ENCODE measurements at places on chromosomes 6 and 20.
A peak's percentile ranks its signal among the peaks of the same experiment; 100 is the strongest.

DNA sequence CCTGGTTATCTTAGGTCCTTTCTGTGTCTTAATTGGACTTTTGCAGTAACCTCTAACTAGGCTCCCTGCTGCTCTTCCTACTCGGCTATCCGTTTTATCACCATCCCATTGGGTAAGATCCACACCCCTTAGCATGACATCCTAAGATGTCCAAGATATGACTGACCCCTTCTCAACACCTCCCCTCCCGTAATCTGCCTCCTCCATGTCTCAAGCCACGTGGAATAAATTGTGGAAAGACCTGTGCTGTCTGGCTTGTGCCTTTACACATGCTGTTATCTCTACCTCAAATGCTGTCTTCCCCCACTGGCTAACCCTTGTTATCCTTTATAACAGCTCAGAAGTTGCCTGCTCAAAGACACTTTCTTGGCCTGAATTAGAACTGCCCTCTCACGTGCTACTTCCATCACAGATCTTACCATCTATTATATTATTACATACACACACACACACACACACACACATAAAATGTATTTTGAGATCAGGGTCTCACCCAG lies 26.5 kb downstream of the EIF2S2 start:
- no peak for DNase-seq

DNA sequence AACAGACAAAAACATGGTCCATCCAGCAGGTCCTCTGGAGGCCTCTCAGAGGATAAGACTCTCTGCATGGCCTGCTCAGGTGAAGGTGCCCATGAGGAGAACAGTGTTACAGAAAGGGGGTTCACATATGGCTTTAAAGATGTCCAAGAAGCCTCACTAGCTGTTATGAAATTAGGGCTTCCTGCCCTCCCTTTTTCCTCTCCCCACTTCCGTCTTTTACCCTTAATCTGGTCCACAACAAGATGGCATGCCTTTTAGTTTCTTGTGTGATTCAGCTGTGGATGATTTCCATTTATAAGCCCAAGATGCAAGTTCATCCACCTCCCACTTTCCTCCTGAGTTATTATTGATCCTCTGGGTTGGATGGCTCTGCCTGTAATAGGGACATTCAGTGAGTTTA lies 14.0 kb downstream of the GCNT2 start:
- no peak for DNase-seq

GRCh38 chr6:27693766-27694546 lies 218.2 kb downstream of the OR2B2 start:
- no peak for DNase-seq

- DNase-seq, result no peak
These were observed 137.5 kb downstream of the ATXN1 start for GRCh38 chr6:16623731-16624130.

GRCh38 chr6:15249371-15250019 lies 3.6 kb downstream of the JARID2 start:
- DNase-seq, result no peak

DNA sequence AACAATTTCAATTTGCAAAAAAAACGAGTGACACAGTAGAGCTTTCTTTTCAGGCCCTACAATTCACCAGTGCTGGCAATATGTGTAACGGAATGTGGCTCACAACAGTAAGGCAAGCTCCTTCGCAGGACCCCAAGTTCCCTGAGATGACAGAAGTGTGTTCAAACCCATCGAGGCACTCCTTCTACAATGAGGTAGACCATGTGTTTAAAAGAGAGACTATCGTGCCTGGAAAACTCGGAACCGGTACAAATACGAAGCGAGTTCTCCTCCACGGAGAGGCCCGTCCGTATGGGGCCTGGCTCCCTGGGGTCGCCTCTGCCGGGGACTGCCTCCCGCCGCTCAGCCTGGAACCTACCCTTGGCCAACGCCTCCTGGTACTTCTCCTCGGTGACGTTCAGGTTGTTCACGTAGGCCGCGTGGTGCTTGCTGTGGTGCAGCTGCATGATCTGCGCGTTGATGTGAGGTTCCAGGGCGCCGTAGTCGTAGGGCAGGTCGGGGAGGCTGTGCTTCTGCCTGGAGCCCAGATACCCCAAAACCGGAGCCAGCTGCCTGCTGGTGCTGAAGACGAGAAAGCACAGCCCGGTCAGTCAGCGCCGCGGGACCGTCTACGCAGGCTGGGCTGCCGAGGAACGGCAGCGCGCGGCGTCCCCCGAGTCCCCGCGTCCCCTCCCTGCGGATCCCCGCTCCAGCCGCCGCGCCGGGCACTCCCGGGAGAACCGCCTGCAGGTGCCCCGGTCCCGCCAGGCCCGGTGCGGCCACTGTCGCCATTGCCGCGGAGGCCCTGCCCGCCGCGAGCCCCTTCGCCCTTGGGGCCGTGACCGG lies 526 bp downstream of the SOD2 start:
- DNase-seq, result no peak

DNA sequence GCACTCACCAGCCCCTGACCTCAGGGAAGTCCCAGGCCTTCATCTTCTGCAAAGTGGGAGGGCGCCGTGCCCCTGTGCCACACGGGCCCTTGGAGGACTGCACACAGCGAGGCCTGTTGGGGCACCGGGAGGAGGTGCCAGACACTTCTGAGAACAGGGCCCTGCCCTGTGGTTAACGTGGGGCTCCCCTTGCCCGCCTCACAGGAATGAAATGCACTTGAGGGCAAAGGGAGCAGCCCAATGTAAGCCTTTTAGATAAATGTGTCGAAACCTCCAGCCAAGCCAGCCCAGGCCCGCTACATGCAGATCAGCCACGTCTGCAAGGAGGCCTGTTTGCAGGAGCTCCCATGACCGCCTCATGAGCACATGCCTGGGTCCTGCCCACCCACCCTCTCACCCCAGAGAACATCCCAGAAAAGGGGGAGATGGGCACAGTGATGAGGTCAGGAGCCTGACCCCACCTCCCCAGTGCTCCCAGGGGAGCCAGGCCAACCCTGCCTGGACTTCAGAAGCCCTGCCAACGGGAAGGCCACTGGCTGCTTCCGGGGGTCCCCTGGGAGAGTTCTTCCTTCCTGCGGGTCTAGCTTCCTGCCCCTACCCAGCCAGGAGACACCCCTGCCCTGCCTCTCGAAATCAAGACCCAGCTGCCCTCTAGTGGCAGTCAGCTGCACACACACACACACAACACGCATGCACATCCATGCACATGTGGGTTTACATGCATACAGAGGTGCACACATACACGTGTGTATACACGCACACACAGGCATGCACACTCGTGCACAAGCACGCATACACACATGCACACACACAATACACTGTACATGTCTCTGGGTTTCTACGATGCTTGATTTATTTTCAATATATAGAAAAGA lies 178.7 kb downstream of the TAF4 start:
- DNase-seq, result peak; percentile 67

- DNase-seq, result no peak
These were observed 159.6 kb upstream of the MYLIP start for GRCh38 chr6:15969236-15969778.

DNA sequence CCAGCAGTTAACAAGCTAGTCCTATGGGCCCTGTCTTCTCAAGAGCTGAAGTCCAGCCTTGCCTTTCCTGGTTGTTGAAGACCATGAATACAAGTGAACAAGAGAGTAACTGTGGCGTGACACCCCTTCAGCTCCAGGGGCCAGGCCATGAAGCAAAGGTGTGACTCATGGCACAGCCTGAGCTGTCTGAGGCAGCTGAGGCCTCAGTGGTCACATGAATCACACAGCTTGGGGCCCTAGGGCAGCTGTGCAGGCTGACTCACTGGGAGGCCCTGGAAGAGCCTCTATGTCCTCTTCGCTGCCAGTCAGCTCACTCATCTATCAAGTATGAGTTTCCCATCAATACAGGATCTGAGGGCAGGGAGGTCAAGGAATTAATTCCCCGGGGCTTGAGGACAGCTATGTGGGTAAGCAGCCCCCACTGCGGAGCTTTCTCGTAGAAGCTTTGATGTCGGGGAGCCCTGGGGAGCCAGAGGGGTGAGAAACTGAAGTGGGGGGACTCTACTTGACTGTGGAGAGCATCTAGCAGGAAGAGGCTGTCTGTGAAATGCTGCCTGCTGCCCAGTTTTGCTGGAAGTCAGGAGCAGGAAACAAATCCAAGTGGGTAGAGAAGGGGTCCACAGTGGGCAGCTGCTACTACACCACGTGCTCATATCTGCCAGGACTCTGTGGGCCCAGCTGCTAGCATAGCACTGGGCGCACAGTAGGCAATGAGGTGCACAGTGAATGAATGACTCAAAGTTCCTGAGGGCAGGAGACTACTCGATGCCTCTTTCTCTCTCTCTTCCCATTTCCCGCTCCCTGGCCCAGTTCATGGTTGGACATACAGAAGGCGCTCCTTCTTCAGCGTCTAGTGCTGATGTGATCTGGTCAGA lies 13.7 kb upstream of the FAM83C start:
- peak; percentile 99 for DNase-seq

DNA sequence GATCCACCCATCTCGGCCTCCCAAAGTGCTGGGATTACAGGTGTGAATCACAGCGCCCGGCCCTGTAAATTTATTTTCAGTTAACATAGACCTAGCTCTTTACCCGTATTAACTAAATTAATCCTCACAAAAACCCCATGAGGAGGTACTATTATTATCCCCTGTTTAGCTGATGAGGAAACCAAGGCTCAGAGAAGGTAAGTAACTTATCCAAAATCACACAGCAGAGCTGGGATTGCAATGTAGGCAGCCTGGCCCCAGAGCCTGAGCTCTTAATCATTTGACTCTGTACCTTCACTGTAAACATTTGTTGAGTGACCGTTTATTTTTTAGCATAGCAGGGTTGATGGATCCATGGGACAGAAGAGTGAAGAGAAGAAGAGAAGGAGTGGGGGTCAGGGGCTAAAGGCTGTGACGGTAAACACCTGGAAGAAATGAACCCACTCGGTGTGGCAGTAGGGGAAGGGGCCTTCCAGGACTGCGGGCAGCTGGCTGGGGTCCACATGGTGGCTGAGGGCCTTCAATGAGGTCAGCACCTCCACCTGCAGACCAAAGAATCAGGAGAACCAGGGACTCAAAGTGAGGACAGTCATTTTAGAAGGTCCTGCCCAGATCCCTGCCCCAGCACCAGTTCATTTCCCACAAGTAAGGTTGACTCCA lies 35.2 kb downstream of the KIAA1755 start:
- DNase-seq, result no peak

DNA sequence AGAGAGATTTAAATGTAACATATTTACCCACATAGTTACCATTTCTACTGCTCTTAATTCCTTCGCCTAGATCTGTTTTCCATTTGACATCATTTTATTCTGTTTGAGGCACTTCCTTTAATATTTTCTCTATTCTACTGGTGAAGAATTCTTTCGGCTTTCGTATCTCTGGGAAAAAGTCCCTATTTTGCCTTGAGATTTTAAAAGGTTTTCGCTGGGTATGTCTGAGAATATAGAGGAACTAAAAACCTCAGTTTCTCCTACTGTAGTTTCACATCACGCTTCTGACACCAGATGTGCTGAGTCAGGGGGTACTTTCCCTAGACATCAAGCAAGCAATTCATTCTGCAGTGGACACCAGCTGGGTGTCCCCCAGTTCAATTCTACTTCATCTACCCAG lies 61.7 kb downstream of the E2F3 start:
- DNase-seq, result no peak

GRCh38 chr6:38636027-38636426 lies 3.7 kb downstream of the BTBD9 start:
- DNase-seq, result no peak

GRCh38 chr6:111692327-111693164 lies 86.9 kb upstream of the TRAF3IP2 start:
- DNase-seq, result no peak

DNA sequence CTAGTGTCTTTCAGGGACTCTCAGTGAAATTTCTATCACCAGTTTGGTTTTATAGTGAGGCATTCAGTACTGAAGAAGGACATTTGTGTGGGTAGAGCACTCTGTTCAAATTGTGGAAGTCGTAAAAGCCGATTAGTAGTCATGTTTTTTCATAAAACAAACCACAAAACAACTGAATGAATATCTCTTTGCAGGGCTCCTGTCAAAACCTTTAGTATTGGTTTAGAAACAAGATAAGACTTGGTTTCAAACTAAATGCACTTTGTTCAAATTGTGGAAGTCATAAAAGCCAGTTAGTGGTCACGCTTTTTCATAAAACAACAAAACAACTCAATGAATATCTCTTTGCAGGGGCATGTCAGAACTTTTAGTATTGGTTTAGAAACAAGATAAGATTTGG lies 23.8 kb downstream of the ADGRF4 start:
- no peak for DNase-seq

DNA sequence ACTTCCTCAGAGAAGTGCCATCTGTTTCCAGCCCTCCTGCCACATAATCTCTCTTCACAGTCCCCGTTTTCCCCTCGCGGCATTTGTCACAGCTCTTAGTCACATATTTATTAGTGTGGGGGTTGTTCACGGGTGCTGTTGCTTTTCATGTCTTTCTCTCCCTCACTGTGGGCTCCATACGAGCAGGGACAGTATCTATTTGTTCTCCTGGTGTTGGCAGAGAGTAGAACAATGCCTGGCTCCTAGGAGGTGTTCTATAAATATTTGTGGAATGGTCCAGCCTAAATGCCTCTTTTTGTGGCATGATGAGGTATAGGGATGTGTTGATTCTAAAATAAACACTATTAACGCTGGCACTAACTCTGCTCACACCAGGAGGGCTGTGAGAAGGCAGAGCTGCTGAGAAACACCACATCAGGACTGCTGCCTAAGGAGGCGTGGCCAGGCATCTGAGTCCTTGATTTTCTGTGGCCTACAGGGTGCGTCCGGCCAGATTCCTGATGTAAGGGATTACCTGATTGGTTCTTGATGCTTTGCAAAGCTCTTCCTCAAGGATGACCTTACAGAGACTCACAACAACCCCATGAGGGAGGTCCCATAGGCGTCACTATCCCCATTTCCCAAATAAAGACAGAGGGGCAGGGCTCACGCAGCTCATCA lies 219.8 kb upstream of the ARID1B start:
- DNase-seq, result no peak
